ENCODE measurements at places on chromosomes 6 and 20. TPM values are rescaled to one million over a fixed set of nuclear protein-coding genes. Genes with fewer than 3 reads are reported as not detected.

The NECAB3 gene
- 60.3 TPM for total RNA-seq

The RIN2 gene
- total RNA-seq, result 101 TPM

The CRYBG1 gene
- 27.9 TPM for total RNA-seq

The ULBP2 gene
- 2.2 TPM for total RNA-seq

The BFSP1 gene
- 2.4 TPM for total RNA-seq

The WFDC10B gene
- total RNA-seq, result 1.2 TPM

The HDDC2 gene
- total RNA-seq, result 55.4 TPM

The SYCP2L gene
- 1.0 TPM for total RNA-seq

The IPCEF1 gene
- 7.9 TPM for total RNA-seq

The C4B gene
- total RNA-seq, result 162 TPM

The FRMD1 gene
- not detected for total RNA-seq

The SOX4 gene
- total RNA-seq, result 19.6 TPM

GRCh38 chr20:57000441-57000968, 265.9 kb downstream of the BMP7 start:
- no peak for DNase-seq

- no peak for DNase-seq
Observed at GRCh38 chr6:82951389-82951788, 114.3 kb downstream of the UBE3D start.

- no peak for DNase-seq
Observed at GRCh38 chr6:28808383-28808782, 115.4 kb downstream of the TRIM27 start.

DNA sequence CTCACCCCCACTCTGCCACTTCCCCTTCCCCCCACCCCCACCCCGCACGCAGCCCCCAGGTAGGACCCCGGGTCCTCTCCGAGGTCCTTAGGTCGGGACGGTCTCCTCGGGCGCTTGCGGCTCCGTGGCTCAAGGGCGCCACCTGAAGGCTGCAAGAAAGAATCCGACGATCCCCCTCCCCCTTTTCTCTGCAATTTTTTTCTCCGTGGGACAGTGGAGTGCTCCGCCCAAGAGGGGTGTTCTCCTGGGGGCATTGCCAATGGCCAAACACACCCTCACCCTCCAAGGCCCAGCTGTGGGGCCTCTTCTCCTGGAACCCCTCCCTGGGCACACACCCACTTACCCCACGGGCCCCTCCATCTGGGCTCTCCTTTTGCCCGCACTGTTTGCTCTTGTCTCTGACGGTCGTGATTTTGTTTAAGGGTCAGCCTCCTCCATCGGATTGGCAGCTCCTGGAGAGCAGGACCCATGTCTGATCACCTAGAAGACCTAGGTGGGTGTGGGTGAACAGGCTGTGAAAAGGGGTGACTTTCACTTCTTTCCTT, 1.1 kb upstream of the TMEM74B start:
- peak; percentile 67 for DNase-seq

GRCh38 chr6:1474205-1474604, 84.8 kb downstream of the FOXF2 start:
- DNase-seq, result no peak

DNA sequence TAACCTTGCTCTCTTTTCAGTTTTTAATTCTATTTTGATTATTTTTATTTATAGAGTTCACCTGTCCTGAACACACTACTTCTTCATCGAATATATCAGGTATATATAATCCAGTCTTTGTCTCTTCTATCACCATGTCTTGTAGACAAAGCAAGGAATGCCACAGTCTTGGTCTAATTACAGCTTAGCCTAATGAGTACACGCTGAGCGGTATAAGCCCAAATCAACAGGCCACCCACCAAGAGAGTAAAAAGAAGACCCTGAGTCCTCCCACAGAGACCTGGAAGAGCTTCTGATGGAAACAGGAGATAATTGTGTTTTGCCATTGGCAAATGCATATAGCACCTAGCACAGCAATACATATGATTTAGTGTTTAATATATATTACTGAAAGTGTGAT, 68.7 kb upstream of the TCF21 start:
- DNase-seq, result no peak

DNA sequence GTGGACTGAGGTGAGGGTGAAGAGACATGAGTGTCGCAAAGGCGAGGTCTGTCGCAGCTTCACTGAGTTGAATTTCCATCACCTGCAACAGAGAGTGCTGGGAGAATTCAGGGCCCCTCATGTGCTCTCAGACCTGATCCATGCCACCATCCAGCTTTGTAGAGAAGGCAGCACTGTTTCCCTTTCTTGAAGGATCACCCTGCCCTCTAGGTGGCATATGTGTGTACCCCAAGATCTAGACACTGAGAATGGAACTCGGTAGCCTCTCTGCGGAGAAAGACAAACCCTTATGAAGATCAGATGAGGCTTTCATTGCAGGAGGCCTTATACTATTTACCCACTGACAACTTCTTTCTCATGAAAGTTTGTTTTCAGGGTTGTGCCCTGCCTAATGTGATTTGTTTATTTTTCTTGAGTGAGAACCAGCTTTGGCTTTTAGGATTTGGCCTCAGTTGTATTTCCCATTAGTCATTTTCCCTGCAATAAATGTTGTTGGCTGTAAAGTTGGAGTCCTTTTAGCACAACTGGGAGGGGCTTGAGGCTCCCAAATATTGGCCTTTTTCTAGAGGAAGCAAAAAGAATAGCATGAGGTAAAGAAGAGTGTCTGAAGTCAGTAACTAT, 811.3 kb downstream of the DHX35 start:
- DNase-seq, result no peak

DNA sequence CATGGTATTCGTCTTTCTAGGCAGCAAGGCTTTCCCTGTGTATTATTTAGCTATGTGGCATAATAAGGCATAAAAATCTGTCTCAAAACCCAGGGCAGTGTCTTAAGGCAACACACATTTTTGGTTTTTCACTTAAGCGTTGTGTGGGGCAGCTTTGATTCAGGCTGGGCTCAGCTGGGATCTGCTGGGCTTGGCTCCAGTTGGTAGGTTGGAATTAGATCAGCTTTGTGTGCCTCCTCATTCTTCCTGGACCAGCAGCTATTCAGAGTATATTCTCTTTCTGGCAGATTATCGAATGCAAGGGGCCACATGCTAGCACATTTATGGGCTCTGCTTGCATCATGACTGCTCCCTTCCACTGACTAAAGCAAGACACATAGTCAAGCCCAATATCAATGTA, 487.9 kb downstream of the RFPL4B start:
- DNase-seq, result no peak

DNA sequence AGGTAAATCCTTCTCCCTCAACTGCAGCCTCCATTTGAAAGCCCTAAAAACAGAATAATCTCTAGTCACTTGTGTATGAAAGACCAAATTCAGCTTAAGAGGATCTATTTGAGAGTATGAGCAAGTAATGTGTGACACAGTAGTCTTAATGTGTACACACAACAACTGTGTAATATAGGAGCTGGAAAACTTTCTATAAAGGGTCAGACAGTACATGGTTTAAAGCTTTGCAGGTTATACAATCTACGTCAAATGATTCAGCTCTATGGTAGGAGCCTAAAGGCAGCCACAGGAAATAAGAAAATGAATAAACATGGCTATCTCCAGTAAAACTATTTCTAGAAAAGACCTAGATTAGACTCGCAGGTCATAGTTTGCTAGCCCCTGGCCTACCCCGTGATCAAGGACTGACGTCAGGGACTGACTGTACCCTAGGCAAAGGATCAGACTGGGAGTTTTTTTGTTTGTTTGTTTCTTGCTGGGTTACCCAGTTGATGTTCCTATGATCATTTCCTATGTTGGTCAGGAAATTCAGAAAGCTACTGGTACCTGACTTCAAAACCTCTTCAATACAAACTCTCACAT, 39.7 kb downstream of the BTBD9 start:
- no peak for DNase-seq

GRCh38 chr6:48429610-48430009, 318.6 kb upstream of the PTCHD4 start:
- no peak for DNase-seq

DNA sequence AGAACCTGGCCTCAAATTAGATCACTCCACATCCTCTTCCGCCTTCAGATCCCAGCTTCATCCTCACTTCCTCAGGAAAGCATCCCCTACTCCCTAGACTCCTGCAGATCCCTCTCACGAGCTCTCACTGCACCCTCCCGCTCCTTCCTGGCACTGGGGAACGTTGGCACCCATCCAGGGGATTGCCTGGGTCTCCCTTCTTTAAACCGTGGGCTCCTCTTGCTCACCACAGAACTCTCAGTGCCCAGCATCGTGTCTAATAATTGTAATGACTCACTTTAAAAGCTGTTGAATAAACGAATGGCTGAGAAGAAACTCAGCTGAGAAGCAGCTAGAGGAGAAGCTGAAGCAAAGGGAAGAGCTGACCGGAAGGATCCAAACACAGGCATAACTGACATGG, 20.4 kb downstream of the ZC3H12D start:
- DNase-seq, result no peak

DNA sequence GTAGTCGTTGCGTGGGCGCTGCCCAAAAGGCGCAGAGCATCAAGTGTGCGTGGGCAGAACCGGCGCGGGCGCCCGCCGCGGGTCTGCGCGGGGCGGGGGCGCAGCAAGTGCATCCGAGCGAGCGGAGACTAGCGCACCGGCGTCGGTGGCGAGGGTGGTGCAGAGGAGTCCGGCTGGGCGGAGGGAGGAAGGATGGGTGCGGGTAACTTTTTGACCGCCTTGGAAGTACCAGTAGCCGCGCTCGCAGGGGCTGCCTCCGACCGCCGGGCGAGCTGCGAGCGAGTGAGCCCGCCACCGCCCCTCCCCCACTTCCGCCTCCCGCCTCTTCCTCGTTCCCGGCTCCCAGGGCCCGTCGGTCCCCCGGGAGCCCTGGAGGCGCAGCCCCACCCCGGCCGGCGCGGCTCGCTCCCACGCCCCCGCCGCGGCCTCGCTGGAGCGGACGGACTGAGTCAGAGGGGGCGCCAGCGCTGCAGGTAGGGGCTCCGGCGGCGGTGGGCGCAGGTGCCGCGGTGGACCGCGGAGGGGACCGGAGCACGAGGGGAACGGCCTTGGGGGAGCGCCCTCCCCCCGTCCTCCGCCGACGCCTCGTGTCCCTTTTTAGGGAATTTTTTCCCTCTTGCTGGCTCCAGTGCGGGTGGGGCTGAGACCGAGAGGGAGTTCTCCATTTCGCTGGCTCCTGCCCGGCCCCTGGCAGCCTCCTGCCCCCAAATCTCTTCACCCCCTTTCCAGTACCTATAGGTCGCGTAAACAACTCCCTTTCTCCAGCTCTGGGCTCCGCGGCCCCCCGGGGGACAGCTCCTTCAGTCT, 1.6 kb upstream of the DBNDD2 start:
- DNase-seq, result peak; percentile 83

- DNase-seq, result no peak
Observed at GRCh38 chr6:106103728-106104109, 17.6 kb downstream of the PRDM1 start.

DNA sequence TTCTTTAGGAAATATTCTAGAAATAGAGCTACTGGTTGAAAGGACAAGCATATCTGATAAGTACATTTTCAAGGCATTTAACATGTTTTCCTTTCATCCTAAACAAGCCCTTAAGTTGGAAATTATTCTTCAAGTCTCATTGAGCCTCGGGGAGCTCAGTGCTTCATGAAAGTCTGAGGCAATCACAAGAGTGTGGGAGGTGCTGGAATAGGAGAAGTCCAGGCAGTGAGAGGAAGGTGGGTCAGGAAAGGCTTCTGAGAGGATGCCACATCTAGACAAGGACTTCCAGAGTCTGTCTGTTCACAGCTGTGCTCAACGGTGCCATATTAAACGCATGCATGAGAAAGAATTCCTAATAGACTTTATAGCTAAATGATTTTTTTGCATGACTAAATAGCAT, 69.8 kb downstream of the CD83 start:
- DNase-seq, result no peak

- no peak for DNase-seq
Observed at GRCh38 chr6:159790956-159791598, 810 bp downstream of the MRPL18 start.

GRCh38 chr20:51386586-51386985, 155.9 kb downstream of the NFATC2 start:
- no peak for DNase-seq

- no peak for DNase-seq
Observed at GRCh38 chr6:111926731-111927302, 53.6 kb upstream of the FYN start.
